ENCODE measurements at places on chromosomes 3 and 15. TPM values are rescaled to one million over a fixed set of nuclear protein-coding genes. Genes with fewer than 3 reads are reported as not detected.

SLC49A4 gene
- total RNA-seq: 3.3 TPM

GXYLT2 gene
- 1.1 TPM for total RNA-seq

SAMD7 gene
- not detected for total RNA-seq

MRAS gene
- 4.7 TPM for total RNA-seq

LSAMP gene
- 1.3 TPM for total RNA-seq

- DNase-seq: no peak
These were observed 1398.6 kb upstream of the ALCAM start for GRCh38 chr3:103968131-103968530.

- DNase-seq: no peak
These were observed 134.2 kb downstream of the FNDC3B start for GRCh38 chr3:172173316-172174254.

- DNase-seq: no peak
These were observed 96.2 kb upstream of the KCNMB2 start for GRCh38 chr3:178440043-178440442.

DNA sequence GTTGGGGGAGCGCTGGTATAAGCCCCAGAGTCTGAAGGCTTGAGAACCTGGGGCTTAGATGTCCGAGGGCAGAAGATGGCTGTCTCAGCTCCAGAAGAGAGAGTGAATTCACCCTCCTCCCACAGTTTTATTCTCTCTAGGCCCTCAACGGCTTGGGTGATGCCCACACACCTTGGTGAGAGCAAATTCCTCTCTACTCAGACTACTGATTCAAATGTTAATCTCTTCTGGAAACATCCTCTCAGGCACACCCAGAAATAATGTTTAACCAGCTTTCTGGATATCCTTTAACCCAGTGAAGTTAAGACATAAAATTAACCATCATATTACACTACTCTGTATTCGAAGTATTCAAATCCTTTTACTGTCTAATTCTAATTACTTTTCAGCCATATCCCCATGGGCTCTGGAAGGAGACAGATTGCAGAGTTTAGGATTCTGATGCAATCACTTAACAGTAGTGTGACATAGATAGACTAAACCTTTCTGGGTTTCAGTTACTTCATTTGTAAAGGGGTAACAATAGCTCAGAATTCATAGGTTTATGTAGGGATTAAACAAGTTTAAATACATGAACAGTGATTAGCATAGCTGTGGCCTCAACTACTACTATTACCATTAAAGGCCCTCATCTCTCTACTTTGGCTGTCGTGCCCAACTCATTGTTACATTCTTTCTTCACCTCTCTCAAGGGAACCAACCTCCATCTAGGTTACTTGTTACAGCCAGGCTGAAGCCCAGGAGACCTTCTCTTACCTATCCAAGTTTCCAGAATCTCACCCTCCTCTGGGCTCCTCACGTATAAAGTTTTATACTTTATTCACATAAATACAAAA lies 25.7 kb upstream of the ANO10 start:
- DNase-seq: no peak

GRCh38 chr3:123765475-123766128 lies 118.5 kb downstream of the MYLK start:
- no peak for DNase-seq

GRCh38 chr15:88635318-88635717 lies 3.5 kb upstream of the ISG20 start:
- DNase-seq: peak; percentile 87

DNA sequence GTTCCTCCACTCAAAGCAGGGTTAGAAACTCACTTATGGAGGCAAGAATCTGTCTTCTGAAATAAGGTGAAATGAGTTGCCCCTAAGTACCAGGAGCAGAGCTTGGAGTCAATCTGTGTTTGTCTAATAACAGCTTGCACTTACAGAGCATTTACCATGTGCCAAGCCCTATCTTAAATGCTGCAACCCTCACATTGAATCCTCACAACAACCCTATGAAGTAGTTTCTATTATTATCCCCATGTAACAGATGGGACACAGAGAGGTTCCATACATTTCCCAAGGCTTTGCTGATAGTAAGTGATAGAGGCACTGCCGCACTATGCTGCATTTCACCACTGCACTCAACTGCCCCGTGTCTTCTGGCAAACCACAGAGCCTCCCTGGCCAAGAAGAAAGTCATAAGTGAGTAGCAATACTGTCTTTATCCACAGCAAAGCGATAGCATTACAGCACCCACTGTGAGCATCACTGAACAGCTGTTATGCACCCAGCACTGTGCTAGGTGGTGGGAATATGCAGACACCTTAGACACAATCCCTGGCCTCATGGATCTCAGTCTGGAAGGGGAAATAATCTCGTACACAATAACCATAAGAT lies 141.5 kb downstream of the SSR3 start:
- DNase-seq: no peak

GRCh38 chr3:150828261-150828660 lies 65.3 kb upstream of the SIAH2 start:
- no peak for DNase-seq

DNA sequence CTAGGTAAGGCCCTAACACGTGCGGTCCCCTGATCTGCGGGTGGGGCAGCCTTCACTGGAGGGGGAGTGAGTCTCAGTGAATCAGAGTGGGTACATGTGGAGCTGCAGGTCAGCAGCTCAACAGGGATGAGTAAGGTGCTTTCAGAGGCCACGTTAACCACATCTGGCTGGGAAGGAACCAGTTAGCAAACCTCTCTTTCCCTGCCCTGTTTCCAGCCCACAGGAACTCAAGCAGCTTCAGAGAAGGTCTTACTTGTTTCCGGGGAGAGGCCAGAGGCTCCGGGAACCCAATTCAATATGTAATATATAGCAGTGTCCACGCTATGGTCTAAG lies 175.3 kb downstream of the XXYLT1 start:
- no peak for DNase-seq

GRCh38 chr3:14093831-14094230 lies 30.8 kb downstream of the CHCHD4 start:
- no peak for DNase-seq

- peak; percentile 61 for DNase-seq
These were observed 12.1 kb upstream of the CX3CR1 start for GRCh38 chr3:39291903-39292329.

DNA sequence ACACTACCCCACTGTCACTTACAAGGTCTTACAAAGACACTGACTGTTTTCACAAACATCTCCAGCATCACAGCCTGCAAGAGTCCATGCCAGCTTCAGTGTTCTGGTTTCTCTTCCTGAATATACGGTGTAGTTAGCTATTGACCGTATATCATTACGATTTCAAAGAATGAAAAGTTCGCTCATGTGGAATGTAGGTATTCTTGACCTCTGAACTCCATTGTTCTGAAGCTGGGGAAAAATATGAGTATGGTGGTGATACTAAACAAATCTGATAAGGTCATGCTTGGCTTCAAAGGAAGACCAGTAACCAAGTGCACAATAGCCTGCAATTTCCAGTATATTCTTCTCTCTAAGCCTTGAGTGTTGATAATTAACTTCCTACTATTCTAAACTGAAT lies 315.7 kb upstream of the WNT5A start:
- no peak for DNase-seq
